Substantia nigra (tissue), 51 donors: ENCODE measurements at places on chromosomes 1 and 21.

DNA sequence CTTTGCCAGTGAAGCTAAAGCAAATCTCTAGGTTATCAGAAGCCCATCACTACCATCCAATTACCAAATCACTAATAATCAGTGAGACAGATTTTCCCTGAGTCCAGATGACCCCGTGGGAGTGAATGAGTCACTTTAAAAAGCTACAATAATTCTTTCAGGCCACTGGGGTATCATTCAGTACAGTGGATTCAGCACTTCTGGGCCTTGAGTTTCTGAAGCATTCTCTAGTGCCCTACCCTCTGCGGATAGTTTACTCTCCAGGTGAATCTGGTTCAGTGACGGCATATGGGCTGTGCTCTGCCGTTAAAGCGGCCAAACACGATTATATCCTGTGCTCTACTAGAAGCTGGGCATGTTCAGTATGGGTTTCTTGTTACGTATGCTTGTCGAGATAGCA lies 26.1 kb downstream of the NR5A2 start:
- no peak for DNase-seq

GRCh38 chr1:89781494-89782126 lies 39.2 kb upstream of the LRRC8D start:
- no peak for DNase-seq

- no peak for DNase-seq
Measured at GRCh38 chr1:74713849-74714248, 19.0 kb downstream of the CRYZ start.

GRCh38 chr1:1721201-1721600 lies 3.0 kb downstream of the CDK11A start:
- DNase-seq, result no peak

DNA sequence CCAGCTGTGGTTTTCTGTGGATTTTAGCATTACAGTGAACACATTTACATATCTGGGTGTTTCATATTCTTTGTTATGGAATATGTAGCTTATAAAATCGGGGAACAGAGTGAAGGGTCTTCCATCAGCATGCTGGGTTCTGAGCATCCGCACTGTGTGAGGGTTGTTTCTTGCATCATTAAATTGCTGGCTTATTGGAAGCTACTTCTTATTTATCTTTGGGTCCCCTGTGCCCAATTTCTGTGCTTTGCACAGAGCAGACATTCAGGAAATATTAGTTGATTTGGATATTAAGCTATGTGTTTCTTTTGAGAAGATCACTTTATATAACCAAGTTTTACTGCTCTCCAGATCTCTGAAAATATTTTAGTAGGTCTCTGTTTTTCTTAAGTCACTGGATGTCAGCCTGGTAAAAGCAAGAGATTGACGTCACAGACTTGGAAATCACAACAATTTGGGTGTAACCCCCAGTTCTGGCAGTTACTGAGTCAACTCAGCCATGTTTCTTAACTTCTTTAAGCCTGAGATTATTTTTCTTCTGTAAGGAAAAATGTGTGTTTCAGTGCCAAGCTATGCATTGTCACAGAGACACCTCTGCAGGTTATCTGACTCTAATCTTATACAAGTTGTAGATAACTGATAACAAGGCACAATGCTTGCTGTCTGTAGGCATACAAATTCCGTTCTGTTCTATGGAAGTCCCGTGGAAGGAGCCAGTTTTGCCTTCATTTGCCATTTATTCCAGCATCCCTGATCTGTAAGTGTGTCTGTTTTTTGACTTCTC lies 258.3 kb upstream of the KAZN start:
- no peak for DNase-seq

DNA sequence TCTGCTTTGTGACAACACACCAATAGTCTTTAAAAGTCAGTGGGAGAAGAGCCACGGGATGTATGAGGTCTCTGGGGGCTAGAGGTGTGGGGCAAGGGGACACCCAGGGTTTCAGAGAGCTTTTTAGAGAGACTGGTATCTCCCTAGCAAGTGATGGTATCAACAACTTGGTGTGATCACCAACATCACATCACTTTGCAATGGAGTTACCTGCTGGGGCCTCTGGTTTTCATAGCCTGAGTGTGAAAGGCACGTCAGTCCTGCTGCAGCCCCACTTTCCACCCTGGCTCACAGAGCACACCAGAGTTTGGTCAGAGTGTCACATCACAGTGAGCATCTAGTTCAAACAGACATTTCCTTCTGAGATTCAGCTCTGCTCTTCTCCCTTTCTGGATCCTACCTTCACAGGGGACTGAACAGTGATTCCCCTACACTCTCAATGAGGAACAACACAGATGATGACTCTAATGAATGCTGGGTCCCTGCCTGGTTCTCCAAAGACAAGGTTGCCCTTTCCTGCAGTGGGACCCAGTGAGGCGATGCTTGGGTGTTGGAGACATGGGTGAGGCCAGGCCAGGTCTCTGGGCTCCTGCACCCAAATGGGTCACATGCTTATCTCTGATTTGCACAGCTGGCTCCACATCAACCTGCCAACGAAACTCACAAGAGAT lies 2.0 kb upstream of the MAN1C1 start:
- no peak for DNase-seq

DNA sequence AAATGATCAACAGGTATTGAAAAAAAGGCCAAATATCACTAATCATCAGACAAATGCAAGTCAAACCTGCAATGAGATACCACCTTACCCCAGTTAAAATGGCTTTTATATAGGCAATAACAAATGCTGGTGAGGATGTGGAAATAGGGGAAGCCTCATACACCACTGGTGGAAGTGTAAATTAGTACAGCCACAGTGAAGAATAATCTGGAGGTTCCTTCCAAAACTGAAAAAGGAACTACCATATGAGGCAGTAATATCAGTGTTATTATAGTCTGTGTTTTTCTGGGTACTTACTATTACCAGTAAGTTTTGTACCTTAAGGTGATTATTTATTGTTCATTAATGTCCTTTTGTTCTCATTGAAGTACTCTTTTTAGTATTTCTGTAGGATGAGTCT lies 201.3 kb downstream of the MRPL39 start:
- no peak for DNase-seq

DNA sequence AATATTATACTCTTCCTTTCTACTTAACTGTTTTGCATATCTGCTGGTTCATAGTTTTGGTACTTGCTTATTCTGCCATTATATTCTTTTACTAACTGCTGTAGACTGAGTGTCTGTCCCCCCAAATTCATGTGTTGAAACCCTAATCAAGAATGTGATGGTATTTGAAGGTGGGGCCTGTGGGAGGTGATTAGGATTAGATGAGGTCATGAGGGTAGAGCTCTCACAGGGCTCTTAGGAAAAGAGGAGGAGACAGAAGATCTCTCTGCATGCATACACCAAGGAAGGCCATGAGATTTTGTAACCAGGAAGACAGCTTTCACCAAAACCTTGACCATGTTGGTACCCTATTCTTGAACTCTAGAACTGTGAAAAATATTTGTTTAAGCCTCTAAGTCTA lies 354.1 kb upstream of the B3GALT2 start:
- DNase-seq, result no peak

DNA sequence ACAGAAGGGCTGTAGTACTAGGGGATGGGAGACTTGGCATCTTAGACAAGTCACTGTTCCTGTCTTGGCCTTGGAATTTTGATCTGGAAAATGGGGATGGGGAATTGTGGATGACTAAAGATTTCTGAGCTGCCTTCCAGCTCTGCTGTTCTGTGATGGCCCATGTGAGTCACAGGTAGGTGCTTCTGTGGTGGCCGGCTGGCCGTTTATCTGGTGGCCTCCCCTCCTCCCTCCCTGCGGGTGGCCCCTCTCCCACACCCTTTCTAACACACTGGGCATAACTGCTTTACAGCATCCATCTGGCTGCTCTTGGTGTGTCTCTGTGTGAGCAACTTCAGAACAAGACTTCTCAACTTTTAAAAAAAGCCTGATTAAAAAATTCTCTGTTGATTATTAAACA lies 35.9 kb downstream of the KCNA2 start:
- no peak for DNase-seq

GRCh38 chr1:160724465-160725242 lies 13.0 kb upstream of the CD48 start:
- DNase-seq, result no peak

- no peak for DNase-seq
Measured at GRCh38 chr1:31258581-31258980, 18.9 kb upstream of the NKAIN1 start.

DNA sequence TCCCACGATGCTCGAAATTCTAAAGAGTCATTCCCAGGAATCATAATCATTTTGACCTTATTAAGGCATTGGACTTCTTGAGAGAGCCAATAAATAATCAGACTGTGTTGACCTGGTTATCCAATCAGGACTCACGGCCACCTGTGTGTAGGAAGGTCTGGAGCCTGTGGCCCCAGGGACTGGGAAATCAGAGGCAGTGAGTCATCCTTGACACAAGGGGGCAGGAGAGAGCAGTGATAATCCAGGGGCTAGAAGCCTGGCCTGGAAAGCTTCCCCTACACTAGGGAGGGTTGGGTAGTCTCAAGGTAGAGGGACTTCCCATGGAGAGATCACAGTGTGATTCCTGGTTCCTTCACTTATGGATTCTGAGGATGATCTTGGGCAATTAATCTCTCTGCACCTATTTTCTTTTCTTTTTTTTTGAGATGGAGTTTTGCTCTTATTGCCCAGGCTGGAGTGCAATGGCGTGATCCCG lies 4.7 kb downstream of the MR1 start:
- DNase-seq, result peak; percentile 33

GRCh38 chr1:45541193-45541592 lies 9.4 kb upstream of the AKR1A1 start:
- no peak for DNase-seq

- no peak for DNase-seq
Measured at GRCh38 chr1:246169019-246169418, 338.1 kb downstream of the SMYD3 start.

DNA sequence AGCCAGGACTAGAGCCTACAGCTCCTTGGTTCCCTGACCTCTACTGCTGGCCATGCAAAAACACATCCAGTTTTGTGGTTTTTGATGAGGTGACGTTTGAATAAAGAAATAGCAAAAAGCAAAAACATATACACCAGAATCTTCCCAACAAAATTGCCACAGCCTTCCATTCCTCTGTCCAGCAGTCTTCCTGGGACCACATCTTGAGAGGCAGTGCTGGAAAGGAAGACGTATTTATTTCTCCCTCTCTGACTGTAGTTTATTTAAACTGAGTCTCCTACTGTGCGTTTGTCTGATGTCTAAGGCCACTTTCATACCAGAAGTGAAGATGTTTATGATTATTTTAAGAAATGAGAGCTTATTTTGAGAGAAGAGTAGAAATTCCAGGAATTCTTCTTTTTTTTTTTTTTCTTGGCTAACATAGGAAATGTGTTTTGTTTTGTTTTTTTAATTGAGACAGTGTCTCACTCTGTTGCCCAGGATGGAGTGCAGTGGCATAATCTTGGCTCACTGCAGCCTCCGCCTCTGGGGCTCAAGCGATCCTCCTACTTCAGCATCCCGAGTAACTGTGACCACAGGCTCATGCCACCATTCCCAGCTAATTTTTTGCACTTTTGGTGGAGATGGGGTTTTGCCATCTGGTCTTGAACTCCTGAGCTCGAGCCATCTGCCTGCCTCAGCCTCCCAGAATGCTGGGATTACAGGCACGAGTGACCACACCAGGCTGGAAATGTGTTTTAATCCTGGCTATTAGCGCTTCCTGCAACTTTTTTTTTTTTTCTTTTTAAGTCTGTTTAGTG lies 118.5 kb downstream of the ITSN1 start:
- DNase-seq, result no peak

GRCh38 chr1:45526135-45526644 lies 4.5 kb upstream of the PRDX1 start:
- DNase-seq, result no peak

DNA sequence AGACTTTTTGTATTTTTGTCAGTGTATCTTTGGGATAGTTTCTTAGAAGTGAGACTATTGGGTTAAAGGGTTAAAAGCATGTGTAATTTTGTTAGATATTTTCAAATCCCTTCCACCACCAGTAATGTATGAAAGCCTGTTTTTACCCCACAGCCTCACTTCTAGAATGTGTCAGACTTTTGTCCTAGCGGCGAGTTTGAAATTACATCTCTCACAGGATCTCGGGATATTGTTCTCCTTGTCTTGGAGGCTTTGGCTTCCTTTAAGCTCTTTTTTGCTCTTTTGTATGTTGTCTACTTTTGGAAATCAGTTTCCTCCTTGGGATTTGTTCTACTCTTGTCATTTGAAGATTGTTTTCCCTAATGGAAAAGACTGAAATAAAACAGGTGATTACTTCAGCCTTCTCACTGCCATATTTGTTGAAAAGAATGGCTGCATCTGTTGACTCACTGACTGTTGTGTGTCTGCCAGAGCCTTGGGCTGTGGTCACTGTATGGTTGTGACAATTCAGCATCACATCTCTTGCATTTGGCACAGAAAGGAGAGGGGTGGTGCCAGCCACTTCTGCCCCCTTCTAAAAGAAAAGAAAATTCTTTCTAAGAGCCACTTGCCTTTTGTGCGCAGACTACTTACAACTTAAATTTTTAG lies 22.6 kb downstream of the ST3GAL3 start:
- no peak for DNase-seq

DNA sequence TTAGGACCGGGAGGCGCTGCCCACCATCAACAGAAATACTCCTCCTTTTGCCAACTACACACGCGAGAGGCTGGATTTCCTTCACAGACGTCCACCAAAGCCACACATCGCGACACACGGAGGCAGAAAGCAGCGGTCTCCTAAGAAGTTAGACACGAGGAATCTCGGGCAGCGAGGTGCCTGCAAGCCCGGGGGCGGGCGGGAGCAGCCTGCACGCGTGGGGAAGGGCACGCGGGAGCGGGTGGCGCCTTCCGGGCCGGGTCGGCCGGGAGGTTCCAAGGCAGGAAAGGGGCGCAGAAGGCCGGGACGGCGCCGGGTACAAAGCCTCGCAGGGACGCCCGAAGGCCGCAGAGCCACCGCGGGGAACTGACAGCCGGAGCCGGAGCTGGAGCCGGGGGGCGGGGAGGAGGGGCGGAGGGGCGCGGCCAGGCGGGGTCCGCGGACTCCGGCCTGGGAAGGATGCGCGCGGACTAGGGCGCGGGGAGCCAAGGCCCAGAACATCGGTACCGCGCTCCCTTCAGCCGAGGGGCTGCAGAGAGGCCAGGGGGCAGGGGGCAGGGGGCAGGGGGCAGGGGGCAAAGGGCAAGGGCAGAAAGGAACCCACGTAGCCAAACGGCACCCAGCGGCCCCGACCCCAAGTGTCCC lies 722 bp downstream of the NPHP4 start:
- peak; percentile 63 for DNase-seq

- DNase-seq, result no peak
Measured at GRCh38 chr1:1773874-1774273, 4.4 kb downstream of the NADK start.

GRCh38 chr1:41682845-41683625 lies 198.6 kb upstream of the EDN2 start:
- no peak for DNase-seq

GRCh38 chr1:156516821-156517220 lies 16.2 kb upstream of the MEF2D start:
- DNase-seq, result no peak

DNA sequence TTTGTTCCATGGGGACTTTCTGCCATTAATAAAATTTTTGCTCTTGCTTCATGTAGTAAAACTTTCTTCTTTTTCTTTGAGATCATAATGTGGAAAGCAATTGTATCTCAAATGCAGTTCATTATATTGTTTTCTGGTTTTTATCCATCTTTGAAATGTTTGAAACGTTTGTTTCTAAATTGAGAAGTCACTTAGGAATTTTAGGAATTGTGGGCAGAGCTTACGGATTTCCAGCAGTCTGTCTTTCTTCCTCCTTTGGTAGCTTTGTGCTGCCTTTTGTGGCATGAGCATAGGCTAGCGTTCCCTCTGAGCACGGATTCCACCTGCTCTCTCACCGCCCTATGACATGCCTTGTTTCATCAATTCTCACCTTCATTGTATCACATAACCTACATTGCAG lies 2.9 kb upstream of the ST6GALNAC5 start:
- DNase-seq, result no peak

GRCh38 chr1:35929730-35930592 lies 944 bp upstream of the AGO3 start:
- peak; percentile 61 for DNase-seq
